NAMALWA (cell line): ENCODE measurements at places on chromosomes 3 and 15.

- no peak for DNase-seq
These were observed 49.5 kb upstream of the GK5 start for GRCh38 chr3:142274908-142275307.

GRCh38 chr3:133644768-133645167, 17.0 kb downstream of the TOPBP1 start:
- no peak for DNase-seq

GRCh38 chr15:68875377-68876116, 54.8 kb upstream of the SPESP1 start:
- DNase-seq: peak; percentile 93

GRCh38 chr15:69848551-69849231, 249.0 kb downstream of the TLE3 start:
- no peak for DNase-seq

GRCh38 chr3:72013084-72013483, 228.1 kb upstream of the PROK2 start:
- DNase-seq: no peak

DNA sequence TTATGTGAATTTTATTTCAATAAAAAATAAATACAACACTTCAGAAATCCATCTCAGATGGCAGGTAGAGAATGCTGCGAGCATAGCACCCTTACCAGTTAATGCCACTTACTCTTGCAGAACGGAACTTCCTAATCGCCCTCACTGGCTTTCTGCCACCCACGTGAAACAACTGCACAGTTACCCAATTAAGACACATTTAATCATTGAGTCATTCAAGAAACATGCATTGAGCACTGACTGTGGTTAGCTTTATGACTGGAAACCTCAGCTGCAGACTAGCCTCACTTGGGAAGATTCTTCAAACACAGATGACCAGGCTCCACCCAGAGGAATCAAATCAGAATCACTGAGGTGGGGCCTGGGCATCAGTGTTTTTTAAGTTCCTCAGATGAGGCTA, 5.6 kb upstream of the MFGE8 start:
- DNase-seq: no peak

GRCh38 chr3:154956815-154957214, 123.3 kb upstream of the MME start:
- no peak for DNase-seq

GRCh38 chr15:63045465-63045840, 2.9 kb downstream of the TPM1 start:
- DNase-seq: no peak
